Left ventricle myocardium superior (tissue), 1 donor: ENCODE measurements at places on chromosomes 2 and 18. TPM values are rescaled to one million over a fixed set of nuclear protein-coding genes. Genes with fewer than 3 reads are reported as not detected.

DNA sequence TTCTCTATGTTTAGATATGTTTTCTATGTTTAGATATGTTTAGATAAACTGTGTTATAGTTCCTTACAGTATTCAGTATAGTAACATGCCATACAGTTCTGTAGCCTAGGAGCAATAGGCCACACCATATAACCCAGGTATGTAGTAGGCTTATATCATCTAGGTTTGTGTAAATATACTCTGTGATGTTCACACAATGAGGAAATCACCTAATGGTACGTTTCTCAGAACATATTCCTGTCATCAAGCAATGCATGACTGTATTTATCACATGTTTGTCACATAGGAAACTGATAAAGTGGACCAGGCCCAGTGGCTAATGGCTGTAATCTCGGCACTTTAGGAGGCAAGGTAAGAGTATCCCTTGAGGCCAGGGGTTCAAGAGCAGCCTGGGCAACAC, 44.0 kb downstream of the RNF138 start:
- no peak for DNase-seq

DNA sequence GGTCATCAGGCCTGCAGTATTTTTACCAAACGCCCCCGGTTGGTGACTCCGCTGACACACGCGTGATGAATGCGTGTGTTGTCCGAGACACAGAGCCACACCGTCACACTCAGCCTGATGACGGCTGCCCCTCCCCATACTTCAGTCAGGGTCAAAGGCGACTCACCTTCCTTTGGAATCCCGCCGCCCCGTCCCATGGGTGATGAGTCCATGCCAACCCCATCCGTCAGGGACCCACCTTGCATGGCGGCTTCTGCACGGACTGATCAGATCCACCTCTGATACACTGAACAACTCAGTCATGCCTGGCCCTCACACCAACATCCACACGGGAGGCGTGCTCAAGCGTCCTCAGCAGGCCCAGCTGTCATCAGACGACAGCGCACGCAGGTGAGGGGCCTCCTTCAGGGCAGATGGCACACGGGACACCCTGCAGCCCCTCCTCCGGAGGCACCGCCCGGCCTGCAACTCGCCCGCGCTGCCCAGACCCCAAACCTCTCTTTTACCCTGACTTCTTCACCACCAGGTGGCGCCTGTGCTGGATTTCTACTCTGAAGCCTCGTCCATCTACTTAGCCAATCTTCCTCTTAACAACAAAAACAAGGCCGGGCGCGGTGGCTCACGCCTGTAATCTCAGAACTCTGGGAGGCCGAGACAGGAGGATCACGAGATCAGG, 89.2 kb downstream of the ZNF516 start:
- peak; percentile 72 for DNase-seq

DNA sequence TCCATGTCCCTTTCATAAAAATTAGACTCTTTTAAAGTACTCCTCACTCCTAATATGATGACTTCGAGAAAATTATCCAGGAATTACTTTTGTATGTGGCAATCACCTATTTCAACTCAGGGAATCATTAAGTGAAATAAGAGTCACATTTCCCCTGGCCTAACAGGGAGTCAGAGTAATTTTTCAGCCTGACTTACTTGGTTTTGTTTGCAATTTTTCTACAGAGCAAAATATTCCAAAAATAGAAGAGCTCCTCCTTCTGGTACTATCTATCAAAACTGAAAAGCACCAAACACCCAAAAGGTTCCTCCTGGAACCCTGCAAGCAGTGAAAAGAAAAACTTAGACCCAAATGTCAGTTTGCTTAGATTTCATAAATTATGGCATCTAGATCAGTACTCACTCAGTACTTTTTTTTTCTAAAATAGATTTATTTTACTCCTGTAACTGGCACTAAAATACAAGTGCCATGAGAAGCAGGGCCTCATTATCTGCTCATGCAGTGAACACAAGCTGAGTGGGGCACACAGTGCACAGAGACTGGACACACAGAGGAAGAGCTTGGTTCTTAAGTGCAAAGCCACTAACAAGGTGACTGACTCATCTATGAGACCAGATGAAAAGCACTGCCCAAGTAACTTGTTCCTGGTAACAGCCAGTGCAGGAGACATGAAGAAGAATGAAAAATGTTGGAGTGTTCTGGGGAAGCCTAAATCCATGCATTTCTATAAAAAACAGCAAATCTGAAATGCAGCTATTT, 28.7 kb downstream of the ACAA2 start:
- DNase-seq = no peak

DNA sequence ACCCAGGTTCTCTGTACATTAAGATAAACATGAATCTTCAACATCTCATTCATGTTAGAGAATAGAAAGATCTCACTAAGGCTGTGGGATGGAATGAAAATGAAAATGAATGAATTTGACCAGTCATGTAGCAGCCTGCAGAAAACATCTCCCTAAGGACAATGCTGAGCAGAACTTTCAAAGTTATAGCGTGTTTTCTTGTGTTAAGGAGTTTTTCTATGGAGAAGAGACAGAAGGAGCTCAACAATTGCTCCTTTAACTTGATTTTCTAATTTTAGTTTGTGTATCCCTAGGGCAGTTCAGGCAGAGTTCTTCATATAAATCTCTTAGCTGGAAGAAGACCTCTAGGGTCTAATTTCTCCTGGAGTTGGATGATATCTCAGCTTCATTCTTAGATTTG, 45.2 kb upstream of the PDCL3 start:
- no peak for DNase-seq

DNA sequence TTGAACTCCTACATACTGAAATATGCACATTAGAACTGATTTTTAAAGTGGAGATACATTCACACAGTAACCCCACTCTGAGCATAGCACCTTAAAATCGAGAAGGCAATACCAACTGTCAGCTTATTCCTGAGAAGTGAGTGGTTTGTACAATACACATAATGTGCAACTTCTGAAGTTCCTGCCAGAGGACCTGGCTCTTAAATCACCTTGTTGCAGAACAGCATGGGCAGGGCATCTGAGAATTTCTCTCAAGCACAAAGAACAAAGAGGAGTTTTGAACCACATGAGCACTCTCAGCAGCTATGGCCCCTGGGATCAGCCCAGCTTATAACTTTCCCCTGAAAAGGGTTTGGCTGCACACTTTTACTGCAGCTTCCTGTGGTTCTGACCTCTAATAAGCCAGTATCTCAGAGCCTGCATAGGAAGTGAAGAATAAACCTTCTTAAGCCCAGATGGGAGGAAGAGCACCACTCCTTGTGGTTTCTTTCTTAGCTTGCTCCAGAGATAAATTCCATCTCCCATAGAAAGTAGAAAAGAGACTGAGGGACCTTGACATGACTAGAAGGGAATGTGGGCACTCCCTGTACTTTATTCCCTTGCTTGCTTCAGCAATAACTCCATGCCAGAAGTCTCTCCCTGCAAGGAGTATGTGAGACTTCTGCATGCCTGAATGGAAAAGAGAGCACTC, 862.3 kb downstream of the SUCLG1 start:
- no peak for DNase-seq

DNA sequence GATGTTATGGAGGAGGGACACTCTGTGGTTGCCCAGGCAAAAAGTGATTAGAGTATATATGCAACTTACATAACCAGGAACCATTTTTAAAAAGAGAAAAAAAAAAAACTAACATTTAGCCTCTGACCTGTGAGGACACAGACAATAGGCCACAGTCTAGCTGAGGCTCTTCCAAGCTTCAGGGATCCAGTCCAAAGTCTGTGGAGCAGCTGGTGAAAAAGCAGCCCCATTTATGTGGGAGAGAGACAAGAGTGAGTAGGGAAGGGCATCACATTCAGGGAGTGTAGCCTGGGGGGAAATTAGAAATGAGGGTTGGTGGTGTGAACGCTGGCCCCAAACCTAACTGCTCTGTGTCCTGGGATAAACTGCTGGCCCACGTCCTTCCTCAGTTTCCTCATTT, 122.8 kb downstream of the MYO5B start:
- no peak for DNase-seq

GRCh38 chr2:134927195-134927594, 8.6 kb downstream of the CCNT2 start:
- no peak for DNase-seq

DNA sequence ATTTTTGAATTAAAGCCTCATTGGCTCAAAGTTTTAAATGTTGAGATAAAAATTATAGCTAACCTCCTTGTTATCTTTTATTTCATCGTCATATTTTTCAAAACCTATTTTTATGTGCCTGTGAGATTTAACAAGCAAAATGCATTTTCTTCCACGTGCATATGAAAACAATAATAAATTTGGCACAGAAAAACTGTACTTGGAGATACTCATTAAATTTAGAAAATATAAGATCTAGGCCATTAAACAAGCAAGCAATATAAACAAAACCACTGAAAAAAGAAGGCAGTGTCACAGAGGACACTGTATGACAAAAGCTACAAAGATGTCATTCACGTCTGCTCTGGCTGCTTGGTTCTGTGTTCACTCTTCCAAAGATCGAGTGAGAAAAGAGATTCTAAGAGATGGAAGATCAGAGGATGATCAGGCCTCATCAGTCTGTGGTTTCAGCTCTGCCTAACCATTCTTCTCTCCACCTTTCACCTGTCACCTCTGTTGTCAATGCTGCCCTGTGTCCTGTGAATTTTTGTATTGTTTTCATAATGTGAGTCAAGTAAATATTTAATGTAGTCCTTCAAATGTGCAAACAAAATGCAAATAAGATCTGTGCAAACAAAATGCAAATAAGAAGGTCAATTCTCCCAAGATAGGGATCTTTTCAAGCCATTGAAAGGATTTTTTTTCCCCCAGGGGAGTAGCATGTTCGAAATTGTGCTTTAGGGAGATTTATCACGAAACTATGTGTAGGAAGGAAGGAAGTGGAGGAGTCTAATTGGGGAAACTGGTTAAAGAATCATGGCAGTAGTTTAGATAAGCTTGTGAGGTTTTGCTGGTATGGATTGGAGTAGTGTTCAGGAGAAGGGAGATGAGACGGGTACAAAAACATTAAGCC, 138.7 kb upstream of the RBMS1 start:
- DNase-seq = no peak

- peak; percentile 59 for DNase-seq
Observed at GRCh38 chr18:31206787-31207381, 44.2 kb upstream of the DSC1 start.

The GPR39 gene
- total RNA-seq = not detected

The CRYBA2 gene
- not detected for total RNA-seq

The UCN gene
- 0.55 TPM for total RNA-seq
